ENCODE measurements at places on chromosomes 5 and 9.

GRCh38 chr9:22037954-22038690 lies 29.0 kb upstream of the CDKN2B start:
- DNase-seq, result no peak

DNA sequence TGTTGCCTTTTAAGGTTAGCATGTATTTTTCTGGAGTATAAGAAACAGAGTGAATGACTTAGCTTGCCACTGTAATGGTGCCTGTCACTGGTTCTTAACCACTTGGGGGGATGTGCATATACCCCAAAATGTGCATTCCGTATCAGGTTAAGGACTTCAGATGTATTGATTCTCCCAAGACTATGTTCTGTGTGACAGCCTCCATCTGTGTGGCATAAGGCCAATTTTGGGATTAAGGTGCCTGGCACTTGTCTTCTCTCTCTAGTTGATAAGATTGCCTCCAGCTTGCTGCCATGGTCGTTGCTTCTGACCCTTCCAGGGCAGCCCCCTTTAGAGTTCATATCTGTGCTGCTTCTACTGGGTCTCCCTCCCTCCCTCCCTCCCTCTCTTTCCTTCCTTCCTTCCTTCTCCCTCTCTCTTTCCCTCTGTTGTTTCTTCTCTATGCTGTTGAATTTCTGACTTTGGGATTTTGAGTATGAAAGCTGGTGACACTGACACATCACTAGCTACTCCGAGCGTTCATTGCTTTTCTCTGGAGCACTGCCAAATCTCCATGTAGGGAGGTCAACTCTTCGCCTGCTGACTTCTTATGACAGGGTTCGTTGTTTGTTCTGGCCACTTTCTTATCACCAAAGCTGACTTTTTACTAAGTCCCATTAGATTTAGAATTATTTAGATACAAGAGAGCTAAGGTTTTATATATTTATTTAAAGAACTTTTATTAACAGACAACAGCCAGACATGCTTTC lies 31.0 kb downstream of the TNFAIP8 start:
- DNase-seq, result no peak

DNA sequence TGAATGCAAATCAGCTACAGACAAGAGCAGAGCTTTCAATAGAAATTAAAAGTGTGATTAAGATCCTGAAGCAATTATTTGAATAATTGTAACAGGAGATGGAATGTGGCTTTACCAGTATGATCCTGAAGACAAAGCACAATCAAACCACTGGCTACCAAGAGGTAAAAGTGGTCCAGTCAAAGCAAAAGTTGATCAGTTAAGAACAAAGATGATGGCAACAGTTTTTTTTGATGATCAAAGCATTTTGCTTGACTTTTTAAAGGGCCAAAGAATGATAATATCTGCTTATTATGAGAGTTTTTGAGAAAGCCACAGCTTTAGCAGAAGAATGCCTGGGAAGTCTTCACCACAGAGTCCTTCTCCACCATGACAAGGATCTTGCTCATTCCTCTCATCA lies 409.2 kb downstream of the CSNK1G3 start:
- DNase-seq, result no peak

GRCh38 chr9:27468462-27469110 lies 55.5 kb upstream of the IFNK start:
- no peak for DNase-seq

DNA sequence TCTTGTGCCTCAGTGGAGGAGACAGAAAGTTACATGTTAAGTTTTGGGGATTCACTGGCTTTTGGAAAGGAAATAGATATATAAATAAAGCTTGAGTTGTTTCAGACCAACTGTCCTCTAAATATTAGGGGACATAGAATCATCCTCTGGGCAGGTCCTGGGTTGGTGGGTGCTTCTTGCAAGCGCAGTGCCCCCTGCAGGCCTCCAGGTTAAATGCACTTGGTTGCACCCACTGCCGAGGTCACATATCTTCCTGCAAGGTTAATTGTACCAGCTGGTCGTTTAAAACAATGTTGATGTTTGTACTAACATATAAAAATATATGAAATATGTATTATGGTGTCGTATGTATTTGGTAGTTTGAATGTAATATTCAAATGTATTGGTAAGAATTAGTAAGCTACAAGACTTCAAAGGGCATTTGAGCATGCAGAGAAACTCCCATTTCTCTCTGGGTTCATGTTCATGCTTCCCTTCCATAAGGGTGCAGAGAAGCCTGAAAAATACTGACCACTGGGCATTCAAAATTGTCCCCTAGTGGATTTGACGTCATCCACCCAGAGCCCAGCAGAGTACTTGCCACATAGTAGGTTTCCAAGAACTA lies 87.0 kb downstream of the ZNF618 start:
- no peak for DNase-seq

GRCh38 chr5:68033029-68033428 lies 182.5 kb upstream of the PIK3R1 start:
- DNase-seq, result no peak

- DNase-seq, result no peak
These were observed 27.4 kb downstream of the PDE6A start for GRCh38 chr5:149917073-149917676.

GRCh38 chr9:115213818-115214334 lies 95.9 kb upstream of the TNC start:
- DNase-seq, result no peak
